ENCODE measurements at places on chromosomes 1 and 21. TPM values are rescaled to one million over a fixed set of nuclear protein-coding genes. Genes with fewer than 3 reads are reported as not detected.

RIPPLY3 gene
- not detected for total RNA-seq

CHI3L1 gene
- not detected for total RNA-seq

ST6GALNAC3 gene
- not detected for total RNA-seq

GADD45A gene
- 29.5 TPM for total RNA-seq

DMRTA2 gene
- not detected for total RNA-seq

DNA sequence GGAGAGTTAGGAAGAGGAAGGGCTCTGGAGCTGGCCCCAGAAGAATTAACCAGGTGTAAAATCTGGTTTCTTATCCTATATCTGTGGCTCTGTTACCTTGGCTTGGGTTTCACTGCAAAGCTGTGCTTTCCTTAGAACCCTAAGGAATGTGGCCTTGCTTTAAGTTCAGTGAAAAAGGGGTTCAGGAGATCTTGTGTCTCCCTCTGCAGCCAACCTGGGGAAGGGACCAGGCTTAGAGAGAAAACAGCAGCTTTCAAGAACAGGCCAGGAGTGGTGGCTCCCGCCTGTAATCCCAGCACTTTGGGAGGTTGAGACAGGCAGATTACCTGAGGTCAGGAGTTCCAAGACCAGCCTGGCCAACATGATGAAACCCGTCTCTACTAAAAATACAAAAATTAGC is 16.1 kb upstream of the MYCL start:
- no peak for DNase-seq

- DNase-seq, result no peak
Measured at GRCh38 chr21:35573472-35574374, 486.6 kb downstream of the SETD4 start.

DNA sequence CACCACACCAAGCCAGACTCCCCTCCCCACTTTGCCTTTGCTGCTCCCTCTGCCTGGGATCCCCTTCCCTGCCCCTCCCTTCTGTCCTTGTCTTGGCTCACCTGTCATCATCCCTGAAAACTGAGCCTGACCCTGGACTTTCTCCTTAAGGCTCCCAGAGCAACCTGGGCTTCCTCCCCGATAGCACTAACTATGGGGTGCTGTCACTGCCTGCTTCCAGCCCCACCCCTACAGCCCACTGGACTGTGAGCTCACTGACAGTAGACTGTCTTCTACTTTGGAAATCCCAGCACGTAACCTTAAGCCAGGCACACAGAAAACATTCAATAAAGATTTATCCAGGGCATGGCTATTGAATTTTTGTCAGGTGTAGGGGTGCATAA is 9.5 kb upstream of the CSF1 start:
- DNase-seq, result no peak

DNA sequence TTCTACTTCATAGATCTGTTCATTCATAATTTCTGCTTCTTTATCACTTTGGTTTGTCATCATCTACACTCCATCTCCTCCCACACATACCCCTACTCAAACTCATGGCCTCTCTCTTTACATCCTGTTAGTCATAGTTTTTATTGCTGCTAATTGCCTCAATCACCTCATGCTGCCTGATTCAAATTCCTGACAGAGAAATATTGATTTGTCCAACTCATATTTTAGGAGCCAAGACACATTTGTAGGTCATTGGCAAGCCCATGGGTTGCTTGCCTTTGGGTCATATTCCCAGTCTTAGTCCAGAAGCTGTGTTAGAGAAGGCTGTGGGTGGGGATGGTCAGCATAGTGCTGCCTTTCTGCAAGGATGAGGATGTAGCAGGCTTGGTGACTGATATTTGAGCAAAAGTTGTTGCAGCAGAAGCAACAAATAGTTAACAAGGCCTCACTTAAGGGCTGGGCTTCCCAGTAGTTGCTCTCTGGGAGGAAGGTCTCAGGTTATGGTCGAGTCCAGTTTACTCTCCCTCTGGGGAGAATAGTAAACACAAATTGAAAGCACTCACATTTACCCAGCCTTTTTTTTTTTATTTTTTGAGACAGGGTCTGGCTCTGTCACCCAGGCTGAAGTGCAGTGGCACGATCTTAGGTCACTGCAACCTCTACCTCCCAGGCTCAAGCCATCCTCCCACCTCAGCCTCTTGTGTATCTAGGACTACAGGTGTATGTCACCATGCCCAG is 22.4 kb upstream of the EPS15 start:
- no peak for DNase-seq

- DNase-seq, result no peak
Measured at GRCh38 chr21:45640001-45640887, 3.3 kb upstream of the PCBP3 start.

DNA sequence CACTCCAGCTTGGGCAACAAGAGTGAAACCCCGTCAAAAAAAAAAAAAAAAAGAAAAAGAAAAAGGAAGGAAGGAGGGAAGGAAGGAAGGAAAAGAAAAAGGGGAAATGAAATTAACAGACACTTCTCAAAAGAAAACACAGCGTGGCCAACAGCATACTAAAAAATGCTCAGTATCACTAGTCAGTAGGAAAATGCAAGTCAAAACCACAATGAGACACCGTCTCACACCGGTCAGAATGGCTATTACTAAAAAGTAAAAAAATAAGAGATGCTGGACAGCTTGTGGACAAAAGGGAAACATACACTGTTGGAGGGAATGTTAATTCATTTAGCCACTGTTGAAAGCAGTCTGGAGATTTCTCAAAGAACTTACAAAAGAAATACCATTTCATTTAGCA is 369.5 kb upstream of the BRINP3 start:
- DNase-seq, result no peak

GRCh38 chr1:65319141-65319540 is 9.8 kb downstream of the DNAJC6 start:
- DNase-seq, result no peak

- no peak for DNase-seq
Measured at GRCh38 chr1:236421022-236421421, 26.9 kb downstream of the EDARADD start.

DNA sequence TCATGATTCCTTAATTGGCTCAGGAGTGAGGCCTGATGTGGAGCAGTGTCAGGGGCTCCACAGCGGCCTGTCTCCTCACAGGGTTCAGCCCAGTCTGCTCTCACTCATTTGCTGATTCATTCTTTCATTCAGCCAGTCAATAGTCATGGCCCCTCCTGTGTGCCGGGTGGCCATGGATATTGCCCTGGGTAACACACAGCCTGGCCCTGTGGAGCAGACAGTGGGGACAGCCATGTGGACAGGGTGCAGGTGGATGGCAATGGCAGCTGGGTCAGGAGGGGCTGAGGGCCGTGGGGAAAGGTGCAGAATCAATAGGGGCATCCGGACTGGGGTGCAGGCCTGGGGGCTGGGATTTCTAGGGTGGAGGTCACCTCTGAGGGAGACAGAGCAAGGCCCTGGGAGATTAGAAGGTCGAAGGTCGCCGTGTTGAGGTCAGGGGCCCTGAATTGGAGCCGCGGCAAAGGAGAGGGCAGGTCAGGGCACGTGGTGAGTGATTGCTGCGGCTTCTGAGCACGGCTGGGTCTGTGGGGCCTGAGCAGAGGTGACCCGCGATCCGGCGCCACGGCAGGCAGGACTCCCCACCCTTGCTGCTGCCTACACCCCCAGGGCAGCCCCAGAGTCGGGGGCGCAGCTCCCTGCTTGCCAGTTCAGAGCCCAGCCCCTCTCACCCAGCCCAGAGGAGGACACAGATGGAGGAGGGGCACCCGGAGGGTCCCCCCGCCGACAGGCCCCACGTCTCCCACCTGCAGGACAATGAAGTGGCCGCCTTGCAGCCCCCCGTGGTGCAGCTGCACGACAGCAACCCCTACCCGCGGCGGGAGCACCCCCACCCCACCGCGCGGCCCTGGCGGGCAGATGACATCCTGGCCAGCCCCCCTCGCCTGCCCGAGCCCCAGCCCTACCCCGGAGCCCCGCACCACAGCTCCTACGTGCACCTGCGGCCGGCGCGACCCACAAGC is 33.4 kb downstream of the SLC19A1 start:
- DNase-seq, result no peak

GRCh38 chr1:118322331-118322730 is 137.3 kb upstream of the SPAG17 start:
- no peak for DNase-seq

DNA sequence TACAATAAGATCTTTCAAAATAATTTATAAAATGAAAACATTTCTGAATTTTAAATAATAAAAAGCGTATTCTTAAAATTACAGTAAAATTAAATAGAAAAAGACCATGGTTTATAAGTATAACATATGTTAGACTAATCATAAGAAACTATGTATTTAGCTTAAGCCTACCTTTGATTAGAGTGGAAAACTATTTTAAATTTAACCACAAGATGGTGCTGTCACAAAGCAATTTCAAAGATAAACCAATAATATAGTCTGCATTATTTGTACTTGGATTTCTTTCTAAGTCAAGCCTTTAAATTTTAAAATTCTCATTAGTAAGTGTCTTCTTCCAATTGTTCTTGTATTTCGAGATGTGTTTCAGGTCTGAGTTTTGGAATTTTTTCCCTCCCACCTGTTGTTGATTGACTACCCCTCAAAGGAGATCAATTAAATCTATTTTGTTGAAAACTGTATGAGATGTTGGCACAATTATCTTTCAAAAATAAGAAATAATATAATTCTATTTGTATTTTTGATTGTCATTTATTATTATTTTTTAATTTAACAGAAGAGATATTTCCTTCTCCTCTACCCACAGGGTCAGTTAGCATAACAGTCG is 459.8 kb downstream of the KCNT2 start:
- no peak for DNase-seq

DNA sequence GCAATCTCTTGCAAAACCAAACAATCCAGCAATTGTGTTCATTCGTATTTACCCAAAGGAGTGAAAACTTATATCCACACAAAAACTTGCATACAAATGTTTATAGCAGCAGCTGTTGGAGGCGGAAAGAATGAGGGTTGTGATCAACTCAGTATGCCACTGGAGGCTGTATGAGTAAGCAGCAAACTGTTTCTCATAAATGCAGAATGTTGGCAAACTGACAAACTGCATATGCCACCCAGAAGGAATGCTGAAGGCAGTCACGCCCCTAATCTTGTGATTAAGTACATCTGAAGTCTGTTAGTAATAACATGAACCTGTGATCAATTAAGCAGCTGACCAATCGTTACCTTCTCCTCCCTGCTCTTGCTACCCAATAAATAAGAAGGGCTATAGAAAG is 60.5 kb upstream of the CR2 start:
- DNase-seq, result no peak

- DNase-seq, result no peak
Measured at GRCh38 chr21:34076835-34077234, 3.5 kb downstream of the MRPS6 start.

GRCh38 chr1:7341145-7341905 is 429.8 kb upstream of the VAMP3 start:
- DNase-seq, result no peak

- no peak for DNase-seq
Measured at GRCh38 chr1:232090816-232091215, 464.2 kb downstream of the DISC1 start.

DNA sequence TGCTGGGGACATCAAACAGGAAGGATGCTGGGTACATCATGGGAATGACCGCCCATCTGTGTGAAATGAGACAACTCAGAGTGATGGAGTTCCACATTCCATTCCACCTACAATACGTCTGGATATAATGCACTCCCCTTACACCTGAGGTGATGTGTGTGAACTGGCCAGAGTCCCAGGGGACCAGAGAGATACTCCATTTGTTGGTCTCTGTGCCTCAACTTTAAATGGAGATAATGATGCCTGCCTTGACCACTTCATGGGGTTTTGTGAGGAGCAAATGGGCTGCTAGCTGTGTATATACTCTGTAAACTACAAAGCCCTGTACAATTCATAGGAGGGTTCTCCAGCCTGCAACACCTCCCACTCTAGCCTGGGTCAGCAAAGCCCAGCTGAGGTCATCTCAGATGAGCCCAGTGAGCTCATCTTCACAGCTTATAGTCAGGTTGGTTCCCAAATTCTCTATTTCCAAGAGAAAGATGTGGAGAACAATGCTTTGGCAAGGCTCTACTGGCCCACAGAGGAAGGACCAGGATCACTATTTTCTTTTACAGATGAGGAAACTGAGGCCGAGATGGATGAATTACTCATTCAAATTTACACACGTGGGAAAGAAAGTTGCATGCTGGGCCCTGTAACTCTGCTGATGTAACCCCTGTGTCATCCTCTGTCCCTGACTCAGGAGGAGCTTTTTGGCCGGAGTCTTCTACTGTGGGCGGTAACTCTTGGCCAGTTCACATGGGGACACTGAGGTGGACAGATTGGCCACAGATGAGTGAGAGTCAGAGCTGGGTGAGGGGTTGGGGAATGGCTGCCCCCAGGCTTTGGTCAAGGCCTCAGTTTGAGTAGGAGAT is 105.6 kb upstream of the GCLM start:
- no peak for DNase-seq
